ENCODE measurements at places on chromosomes 4 and X.

DNA sequence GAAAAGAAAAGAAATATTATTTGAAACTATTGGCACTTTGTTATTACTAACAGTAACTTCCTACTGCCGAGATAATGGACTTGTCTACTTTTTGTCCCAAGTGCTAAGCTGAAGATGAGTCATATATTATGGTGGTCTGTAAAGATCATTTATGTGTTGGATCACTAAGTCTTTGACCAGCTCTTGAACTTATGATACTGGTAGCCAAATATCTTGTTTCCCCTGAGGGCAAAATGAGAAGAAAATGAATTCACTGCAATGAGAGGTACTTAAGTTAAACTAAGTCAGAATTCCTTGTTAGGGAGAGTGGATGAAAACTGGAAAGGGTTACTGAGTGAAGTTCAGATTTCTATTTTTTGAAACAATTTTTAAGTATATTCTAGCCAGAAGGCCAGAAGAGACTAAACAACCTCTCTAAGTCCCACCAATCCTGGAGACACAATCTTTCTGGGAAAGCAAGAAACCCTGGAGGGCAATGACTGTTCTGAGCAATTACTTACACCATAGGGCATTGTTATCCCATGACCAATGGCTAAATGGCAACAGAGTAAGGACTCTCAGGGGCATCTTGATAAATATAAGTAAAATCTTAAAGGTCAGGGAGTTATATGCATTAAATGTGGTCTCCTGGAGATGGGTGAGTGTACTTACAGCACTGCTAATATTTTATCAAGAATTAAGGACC, 287.7 kb downstream of the STIM2 start:
- DNase-seq, result no peak

GRCh38 chr4:57125996-57126395, 15.8 kb upstream of the IGFBP7 start:
- DNase-seq, result no peak

GRCh38 chrX:63750811-63751210, 34.2 kb downstream of the ARHGEF9 start:
- DNase-seq, result no peak

GRCh38 chr4:70613306-70614183, 15.0 kb upstream of the ENAM start:
- no peak for DNase-seq

DNA sequence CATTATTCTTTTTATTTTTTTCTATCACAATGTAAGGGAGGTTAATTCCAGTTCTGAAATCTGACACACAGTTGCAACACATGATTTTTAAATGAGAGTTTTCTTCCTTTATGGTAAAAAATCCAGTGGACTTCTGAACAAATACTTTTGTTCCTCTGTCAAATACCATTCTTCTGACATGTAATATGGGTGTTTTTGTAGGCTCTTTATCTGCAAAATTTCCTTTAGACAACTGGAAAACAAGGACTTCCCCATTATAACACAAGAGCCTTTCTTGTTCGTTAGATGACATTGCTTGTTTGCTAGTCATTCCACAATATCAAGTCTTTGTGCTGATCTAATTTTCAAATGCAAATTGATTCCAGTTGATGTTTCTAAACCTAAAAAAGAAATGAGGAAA, 7.7 kb downstream of the FANCB start:
- no peak for DNase-seq

GRCh38 chr4:142369141-142369540, 477.0 kb downstream of the INPP4B start:
- no peak for DNase-seq

DNA sequence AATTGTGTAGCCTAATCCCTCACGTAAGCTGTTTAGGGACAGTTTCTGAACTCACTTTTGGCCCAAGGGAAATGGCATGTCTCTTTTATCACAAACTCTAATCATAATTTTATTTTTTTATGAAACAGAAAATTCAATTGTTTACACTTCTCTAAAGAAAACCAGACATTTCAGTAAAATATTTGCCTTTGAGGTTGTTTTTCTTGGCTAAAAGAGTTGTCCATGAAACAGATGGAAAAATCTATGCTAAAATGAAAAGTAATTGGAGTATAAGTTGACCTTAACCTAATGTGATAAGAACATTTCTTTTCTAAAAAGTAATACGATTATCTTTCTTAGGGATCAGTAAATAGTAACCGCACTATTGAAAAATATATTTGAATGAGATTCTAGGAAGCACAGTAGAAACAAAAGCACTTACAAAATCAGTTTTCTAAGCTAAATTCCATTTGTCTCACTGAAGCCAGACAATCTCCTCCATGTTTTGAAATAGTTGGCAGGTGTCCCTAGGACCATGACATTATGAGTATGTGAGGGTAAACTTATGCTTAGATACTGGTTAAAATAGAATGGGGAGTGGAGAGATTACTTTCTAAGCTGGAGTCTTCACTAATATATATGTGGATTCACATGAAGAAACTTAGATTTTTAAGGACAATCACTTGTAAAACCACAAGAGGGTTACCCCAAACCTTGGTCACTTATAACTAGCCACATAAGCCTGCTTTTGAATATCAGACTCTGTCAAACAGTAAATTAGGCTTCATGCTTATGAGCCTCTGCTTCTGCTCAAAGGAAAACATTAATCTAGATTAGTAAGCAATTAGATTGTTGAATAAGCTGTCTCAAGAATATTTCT, 20.1 kb upstream of the TET2 start:
- DNase-seq, result no peak

- no peak for DNase-seq
Measured at GRCh38 chr4:165592386-165592785, 213.6 kb downstream of the CPE start.
